ENCODE measurements at places on chromosomes 11 and 22. TPM values are rescaled to one million over a fixed set of nuclear protein-coding genes. Genes with fewer than 3 reads are reported as not detected.

CREB3L1 gene
- 1.6 TPM for total RNA-seq

DNA sequence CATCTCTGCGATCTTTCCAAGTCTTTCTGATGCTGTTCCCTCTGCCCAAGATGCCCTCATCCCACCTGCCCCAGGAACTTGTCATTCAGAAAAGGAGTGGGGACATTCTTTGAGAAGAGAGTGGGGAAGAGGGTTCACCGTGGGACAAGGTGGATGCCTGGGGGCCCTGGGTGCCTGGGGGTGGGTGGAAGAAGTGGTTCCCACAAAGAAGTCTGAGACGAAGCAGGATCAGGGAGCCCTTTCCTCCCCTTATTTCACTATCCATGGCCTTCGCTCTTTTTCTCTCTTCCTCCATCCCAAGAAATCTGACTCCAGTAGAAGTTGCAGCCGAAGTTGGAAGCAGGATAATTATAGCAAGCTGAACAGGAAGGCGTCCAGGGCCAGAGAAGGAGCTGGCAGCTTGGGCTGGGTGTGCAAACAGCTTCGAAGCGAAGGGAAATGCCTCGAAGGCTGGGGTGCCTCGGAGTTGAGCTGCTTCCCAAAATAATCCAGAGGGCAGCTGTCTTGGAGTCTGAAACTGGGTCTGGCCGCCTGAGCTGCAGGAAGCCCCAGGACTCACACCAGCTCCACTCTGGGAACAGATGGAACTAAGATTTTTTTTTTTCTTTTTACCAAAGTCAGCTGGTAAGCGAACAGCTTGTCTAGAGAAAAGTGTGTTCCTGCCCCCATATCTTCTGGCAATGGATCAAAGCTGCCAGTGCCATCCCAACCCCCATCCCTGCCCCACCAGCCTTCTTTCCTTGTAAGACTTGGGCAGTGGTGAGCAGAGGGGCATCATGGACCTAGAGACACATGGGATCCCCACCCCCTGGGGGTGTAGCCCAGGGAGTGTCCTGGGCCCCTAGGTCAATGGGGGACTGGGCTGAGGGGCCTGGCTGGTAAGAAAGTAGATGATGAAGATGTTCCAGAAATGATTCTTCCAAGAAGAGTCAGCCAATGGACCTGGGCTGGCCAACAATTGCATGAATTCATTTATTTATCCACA lies 31.5 kb downstream of the PARVG start:
- DNase-seq = peak; percentile 8

- no peak for DNase-seq
Measured at GRCh38 chr22:38881464-38881871, 9.5 kb upstream of the CBX6 start.

DNA sequence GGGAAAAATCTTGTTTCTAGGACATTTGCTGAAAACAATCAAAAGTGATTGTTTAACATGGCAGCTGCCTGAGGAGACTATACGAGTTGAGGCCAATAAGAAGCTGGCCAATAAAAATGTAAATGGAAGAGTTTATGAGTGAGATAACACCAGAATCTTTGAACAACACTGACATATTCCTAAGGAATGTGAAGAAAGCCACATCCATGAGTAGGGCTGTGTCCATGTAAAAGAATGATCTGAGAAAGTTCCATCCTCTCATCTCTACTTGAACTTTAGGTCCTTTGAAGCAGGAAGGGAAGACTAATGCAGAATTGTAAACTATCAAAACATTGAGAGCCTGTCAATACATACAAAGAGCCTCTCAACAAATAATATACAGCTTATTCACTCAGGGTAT lies 6.9 kb upstream of the CHORDC1 start:
- no peak for DNase-seq

GRCh38 chr11:11263238-11264005 lies 89.6 kb downstream of the CSNK2A3 start:
- no peak for DNase-seq

All from H7 (cell line).